ENCODE measurements at places on chromosomes 2 and 18.

DNA sequence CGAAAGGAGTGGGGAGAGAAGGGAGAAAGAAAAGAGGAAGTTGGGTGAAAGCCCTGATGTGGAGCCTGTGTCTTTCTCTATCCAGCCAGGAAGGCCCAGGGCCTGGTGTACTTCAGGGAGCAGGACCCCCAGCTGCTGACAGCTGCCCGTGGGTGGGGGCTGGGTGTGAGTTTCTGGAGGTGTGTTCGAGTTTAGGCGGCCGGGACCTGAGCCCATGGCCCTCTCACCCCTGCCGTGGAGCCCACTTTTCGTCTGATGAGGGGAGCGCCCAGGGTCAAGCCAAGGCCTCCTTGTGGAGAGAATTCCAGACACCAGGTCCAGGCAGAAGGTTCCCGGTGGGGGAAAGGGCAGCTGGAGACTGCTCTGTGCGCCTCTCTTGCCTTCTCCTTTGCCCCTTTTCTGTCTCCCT lies 2.2 kb downstream of the SIX3 start:
- DNase-seq, result no peak

- no peak for DNase-seq
Observed at GRCh38 chr2:175461839-175462238, 280.3 kb upstream of the ATP5MC3 start.

GRCh38 chr2:62440281-62440946 lies 65.6 kb downstream of the TMEM17 start:
- no peak for DNase-seq

GRCh38 chr2:210901326-210901725 lies 344.9 kb downstream of the CPS1 start:
- no peak for DNase-seq

DNA sequence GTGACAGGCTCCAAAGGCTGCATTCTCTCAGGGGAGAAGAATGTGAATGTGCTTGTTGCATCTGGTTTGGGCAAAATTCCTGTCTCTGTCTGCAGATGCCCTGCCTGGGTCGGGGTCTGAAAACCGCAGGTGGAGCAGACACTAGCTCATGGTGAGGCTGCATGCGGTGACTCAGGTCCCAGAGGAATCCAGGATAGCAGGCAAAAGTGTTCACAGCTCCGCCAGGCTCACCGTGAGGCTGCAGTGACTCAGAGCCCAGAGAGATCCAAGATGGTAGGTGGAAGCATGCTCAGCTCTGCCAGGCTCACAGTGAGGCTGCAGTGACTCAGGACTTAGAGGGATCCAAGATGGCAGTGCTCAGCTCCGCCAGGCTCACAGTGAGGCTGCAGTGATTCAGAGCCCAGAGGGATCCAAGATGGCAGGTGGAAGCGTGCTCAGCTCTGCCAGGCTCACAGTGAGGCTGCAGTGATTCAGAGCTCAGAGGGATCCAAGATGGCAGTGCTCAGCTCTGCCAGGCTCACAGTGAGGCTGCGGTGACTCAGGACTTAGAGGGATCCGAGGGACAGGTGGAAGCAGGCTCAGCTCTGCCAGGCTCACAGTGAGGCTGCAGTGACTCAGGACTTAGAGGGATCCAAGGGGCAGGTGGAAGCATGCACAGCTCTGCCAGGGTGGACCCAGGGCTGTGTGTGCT lies 200.5 kb downstream of the ACKR3 start:
- DNase-seq, result no peak

- DNase-seq, result no peak
Observed at GRCh38 chr18:21857871-21858270, 117.3 kb downstream of the MIB1 start.

GRCh38 chr2:85669549-85669948 lies 1.6 kb upstream of the SFTPB start:
- DNase-seq, result no peak

GRCh38 chr2:205762881-205763280 lies 80.6 kb downstream of the NRP2 start:
- DNase-seq, result no peak

GRCh38 chr2:33068261-33068660 lies 121.5 kb downstream of the LTBP1 start:
- DNase-seq, result no peak

DNA sequence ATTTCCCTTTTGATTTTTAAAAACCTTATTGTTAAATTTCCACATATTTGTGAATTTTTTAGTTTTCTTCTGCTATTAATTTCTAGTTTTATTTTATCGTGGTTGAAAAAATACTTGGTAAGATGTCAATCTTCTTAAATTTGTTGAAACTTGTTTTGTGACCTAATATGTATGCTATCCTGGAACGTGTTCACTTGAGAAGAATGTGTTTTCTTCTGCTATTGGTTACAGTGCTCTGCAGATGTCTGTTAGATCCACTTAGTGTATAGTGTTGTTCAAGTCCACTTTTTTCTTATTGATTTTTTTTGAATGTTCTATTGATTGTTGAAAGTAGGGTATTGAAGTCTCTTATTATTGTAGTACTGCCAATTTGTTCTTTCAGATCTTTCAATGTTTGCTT lies 116.5 kb upstream of the NETO1 start:
- DNase-seq, result no peak

DNA sequence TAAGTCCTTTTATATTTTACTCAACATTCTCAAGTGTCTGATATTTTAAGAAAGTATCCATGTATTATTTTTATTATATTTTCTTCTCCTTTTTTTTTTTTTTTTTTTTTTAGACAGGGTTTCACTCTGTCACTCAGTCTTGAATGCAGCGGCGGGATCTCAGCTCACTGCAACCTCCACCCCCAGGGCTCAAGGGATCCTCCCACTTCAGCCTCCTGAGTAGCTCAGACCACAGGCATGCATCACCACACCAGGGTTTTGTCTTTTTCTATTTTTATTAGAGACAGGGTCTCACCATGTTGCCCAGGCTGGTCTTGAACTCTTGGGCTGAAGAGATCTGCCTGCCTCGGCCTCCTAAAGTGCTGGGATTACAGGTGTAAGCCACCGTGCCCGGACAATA lies 212.1 kb downstream of the TCF4 start:
- no peak for DNase-seq

DNA sequence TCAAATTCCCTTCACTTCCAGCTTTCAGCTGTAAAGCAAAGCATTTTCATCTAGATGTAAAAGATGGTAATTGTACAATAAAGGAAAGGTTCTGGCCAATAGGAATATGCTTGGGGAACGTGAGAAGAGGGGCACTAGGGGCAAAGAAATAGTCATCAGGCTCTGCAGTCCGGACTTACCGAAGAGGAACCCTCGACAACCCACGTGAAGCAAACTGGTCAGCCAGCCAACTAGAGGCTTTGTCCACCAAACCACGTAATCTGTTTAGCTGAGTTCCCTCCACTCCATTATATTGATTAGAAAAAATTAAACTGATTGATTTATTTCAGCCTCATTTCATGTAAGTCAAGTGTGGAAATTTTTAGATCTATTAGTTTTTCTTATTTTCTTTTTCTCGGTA lies 300.4 kb upstream of the FANCL start:
- DNase-seq, result no peak

DNA sequence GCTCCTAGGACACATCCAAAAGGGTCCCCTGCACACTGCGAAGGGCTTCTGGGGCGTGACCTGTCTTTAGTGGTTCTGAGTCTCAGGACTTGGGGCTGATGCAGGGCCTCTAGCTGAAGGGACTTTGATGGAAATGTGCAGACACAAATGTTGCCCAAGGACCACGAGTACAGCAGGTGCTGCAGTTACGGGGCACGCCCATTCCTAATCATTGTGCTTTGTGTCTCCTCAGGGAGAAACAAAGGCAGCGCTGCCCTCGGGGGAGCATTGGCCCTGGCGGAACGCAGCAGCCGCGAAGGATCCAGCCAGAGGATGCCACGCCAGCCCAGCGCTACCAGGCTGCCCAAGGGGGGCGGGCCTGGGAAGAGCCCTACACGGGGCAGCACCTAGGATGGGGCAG lies 8.0 kb downstream of the TUBA3E start:
- no peak for DNase-seq

GRCh38 chr2:63058144-63058920 lies 7.7 kb downstream of the OTX1 start:
- DNase-seq, result no peak

GRCh38 chr2:142843731-142844130 lies 33.7 kb upstream of the KYNU start:
- no peak for DNase-seq

GRCh38 chr2:11397513-11397912 lies 53.1 kb upstream of the ROCK2 start:
- DNase-seq, result no peak

DNA sequence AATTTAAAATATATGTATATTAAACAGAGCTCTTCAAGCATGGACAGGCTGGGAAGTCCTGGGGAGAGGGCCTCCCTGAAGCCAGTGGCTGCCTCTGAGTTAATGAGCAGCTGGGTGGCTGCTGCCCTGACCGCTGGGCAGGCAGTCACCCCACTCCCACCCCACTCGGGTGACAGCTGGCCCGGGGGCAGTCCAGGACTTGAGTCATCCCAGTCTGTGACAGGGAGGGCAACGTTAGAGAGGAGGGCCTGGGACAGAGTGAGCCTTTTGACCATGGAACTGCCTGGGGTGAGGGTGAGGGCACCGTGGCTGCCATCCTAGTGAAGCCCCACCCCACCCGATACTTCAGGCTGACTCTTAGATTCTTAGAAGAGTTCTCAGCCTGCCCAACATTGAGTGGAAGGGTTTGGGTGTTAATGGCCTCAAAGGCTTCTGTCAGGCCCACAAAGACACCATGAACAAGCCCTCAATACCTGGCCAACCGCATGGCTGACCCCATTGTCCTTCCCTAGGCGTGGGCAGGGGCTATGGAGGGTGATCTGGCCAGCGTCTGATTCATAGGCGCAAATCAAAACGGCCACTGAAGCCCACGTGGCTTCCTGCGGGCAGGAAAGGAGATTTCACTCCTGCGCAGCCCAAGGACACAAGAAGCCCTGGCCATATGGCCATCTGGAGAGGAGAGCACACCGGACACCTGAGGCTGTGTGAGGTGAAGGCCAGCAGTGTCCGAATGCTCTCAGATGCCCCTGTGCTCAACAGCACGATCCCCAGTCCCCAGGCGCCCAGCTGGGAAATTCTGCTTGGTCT lies 47.5 kb downstream of the MRPS5 start:
- DNase-seq, result no peak

DNA sequence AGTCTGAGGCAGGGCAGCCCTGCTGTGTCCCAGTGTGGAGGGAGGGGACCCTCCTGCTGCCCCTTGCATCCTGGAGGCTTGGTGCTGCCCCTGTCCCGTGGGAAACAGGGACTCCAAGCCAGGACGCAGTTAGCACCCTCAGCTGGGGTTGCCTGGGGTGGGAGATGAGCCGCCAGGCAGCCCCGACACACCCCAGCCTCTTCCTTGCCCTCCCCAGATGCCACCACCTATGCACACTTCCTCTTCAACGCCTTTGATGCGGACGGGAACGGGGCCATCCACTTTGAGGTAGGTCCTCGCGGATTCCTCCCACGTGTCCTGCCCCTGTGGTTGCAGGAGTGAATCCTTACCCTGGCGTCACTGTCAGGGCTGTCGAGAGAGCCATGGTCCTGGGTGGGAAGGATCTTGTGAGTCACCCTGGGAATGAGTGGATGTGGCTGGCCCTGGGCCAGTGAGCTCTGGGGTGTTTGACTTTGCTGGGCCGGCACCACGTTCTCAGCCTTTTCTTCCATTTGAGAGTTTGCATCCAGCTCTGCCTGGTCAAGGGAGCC lies 27.5 kb upstream of the FAHD2A start:
- no peak for DNase-seq

DNA sequence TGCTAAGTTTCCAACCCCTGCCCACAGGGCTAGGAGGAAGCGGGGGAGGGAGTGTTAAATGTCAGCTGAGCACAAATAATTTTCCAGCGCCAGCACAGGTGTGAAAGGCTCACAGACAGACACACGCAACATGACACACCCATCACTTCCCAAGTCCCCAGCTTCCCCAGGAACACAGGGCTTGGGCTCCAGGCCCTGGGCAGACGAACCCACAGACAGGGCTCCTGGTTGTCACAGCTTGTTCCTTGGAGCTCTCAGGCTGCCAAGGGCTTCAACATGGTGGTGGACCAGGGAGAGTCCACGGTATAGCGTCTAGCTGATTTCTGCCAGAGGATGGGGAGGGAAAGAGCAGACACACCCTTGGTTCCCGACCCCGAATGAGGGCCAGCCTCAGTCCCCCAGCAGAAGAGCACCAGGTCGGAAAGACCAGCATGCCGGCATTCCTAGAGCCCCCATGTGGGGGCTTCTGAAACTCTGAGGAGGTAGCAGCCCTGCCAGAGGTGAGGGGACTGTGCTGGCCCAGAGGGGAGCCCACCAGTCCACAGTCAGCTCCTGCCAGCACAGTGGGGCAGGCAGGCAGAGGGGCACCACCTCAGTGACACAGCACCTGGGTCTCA lies 1.9 kb downstream of the DUSP2 start:
- DNase-seq, result no peak

GRCh38 chr18:7248877-7249276 lies 18.0 kb downstream of the LRRC30 start:
- no peak for DNase-seq

DNA sequence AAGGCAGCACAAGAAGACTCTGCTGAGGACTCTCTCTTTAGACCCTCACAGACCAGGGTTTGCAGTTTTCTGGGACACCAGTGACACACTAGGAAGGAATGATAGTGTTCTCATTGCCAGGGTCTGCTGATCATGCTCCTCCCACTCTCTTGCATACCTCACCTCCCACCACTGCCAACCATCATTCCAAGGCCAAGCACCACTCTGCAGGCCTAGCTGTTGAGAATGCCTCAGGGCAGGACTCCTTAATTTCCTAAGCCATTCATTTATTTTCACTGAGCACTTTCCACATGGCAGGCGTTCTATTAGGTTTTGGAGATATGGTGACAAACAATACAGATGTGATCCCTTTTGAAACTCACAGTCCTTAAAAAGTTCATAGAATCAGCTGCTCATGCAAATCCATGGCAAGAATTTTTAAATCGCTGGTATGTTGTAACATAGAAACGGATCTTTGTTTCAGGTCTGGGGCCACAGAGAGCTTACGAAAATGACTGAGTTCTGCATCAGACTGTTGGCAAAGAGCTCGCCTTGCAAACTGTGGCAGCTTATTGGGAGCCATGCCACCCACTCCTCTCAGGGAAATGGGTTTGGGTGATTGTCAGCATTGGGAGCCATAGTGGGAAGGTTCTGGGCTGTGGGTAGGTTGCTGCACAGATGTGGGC lies 78.5 kb downstream of the XDH start:
- DNase-seq, result no peak

- no peak for DNase-seq
Observed at GRCh38 chr2:26464390-26465265, 13.3 kb downstream of the OTOF start.

GRCh38 chr2:157587576-157587975 lies 41.1 kb downstream of the ACVR1C start:
- no peak for DNase-seq
